NCI-H524 treated with DMSO at 0.1 percent for 48 hours (cell line): ENCODE measurements at places on chromosomes 16 and 17.
A peak's percentile ranks its signal among the peaks of the same experiment; 100 is the strongest.

DNA sequence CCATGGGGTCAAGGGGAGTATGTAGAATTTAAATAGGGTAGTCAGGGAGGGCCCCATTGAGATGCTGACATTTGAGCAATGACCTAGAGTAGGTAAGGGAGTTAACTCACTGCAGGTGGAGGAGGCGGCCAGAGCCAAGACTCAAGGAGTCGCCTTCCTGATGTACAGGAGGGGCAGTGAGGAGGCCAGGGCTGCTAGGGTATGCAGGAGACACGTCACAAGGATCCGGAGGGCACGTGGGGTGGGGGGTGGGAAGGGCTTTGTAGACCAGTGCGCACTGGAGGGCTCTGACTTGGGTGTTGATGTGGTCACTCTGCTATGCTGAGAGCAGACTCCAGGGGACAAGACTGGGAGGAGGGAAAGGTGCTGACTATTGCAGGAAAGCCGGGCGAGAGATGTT lies 37.5 kb downstream of the SPECC1 start:
- DNase-seq, result no peak

GRCh38 chr16:82960918-82961317 lies 334.1 kb downstream of the CDH13 start:
- no peak for DNase-seq

DNA sequence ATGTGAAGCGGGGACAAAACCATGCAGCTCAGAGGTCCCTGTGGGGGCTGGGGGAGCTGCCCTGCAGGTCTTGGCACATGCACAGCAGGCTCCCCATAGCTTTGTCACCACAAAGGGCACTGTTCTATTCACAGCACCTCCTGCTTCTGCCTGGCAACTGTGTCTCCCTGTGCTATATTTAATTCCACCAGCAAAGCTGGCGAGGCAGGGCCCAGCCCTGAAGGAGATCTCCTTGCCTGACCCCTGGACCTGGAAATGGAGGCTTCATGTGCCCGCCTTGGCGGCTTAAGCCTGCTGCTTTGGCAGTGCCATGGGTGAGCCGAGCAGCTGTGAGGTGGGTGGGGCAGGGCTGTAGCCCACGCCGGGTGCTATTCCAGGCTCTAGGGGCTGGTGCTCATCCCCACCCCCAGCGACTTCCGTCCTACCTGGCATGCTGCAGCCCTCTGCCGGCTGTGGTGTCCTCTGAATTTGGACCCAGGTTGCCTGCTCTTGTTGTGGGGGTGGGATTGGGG lies 6.8 kb downstream of the LDHD start:
- DNase-seq, result peak; percentile 16

DNA sequence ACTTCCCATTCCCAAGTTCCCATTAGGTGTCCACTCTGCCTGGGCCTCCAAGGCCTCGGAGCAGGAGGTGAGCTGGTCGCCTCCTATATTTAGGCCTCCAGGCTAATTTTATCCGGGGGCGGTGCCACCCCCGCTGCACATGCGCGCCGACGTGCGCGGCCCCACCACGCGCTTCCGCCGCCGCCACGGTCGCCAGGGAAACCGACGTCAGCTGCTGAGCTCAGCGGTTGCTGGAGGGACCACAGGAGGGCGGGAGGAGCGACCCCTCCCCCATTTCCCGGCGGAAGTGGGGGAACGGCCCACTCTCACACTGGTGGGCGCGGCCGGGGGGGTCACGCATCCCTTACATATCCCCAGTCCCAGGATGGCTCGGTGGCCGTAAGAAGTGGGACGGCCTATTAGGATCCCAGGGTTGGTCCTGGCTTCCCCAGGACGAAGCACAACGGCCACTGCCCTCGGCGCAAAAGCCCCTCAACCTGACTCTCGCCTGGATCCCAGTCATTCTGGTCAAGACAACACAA lies 1.0 kb downstream of the PER1 start:
- DNase-seq, result no peak

- no peak for DNase-seq
These were observed 164.2 kb downstream of the CNTNAP4 start for GRCh38 chr16:76441391-76441790.

DNA sequence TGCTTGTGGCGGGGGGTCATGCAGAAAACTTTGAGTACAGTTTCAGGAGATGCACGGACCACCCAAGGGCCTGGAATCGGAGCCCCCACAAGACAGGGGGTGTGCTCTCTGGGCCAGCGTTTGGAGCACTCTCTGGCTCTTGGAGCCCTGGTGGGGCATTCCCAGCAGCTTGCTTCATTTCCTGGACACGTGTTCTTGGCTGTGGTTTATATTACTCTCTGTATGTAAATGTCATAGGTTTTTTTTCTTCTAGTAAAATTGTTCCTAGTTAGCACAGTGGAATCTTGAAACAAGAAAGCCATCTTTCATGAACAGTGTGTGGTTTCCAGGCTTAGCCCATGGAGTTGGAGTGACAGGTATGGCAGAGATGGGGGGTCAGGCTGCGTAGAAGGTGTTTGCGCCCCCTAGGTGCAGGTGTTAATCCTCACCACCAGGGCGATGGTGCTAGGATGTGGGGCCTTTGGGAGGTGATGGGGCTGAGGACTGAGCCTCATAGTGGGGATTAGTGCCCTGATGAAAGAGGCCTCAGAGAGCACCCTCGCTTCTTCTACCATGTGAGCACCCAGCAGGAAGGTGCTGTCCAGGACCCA lies 79.8 kb downstream of the JPH3 start:
- no peak for DNase-seq

DNA sequence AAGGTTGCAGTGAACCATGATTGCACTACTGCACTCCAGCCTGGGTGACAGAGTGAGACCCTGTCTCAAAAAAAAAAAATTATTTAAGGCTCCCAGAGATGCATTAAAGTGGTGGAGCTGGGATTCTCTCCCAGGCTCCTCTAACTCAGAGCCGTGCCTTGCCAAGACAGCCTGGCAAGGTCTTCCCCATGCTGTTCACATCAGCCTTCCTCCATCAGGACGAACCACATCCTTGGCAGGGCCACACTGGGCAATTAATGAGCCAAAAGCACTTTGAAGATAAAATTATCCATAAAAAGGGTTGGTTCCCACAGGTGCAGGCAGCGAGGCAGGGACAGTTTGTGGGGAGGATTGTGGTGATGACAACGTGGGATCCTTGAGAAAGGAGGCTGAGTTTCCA lies 19.8 kb upstream of the BBS2 start:
- DNase-seq, result no peak

DNA sequence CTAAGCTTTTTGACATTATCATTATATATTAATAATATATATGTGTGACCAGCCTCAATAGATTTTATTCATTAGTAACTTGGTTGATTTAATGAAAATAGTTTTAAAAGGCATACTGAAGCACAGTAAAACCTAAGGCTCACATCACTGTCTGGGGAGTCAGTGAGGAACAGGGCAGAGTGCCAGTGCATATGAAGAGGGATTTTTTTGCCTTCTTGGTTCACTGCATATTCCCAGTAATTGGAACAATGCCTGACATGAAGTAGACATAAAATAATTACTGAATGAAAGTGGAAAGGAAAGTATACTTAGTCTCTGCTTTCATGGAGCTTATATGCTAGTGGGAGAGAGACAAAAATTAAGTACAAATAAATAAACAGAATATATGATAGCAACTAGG lies 81.1 kb downstream of the FTO start:
- DNase-seq, result no peak

DNA sequence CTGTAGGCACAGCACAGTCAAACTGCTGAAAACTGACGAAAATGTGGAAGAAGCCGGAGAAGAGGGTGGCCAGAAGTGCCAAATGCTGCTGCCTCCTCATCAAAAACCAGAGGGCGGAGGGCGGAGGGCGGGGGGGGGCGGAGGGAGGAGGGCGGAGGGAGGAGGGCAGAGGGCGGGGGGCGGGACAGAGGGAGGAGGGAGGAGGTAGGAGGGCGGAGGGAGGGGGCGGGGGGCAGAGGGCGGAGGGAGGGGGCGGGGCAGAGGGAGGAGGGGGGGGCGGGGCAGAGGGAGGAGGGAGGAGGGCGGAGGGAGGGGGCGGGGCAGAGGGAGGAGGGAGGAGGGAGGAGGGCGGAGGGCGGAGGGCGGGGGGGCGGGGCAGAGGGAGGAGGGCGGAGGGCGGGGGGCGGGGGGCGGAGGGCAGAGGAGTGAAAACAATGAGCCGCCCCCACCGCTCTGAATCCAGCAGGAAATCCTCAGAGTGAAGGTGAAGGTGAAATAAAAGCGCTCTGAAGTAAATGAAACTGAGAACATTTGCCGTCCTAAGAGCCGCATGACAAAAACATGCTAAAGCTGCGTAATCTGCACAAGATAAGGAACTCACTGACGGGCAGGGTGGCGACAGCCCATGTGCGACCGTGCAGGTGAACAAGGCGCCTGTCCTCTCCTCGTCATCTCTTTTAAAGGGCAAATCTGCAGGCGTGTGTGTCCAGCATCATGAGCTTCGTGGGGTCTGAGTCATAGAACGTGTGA lies 22.6 kb upstream of the CBFA2T3 start:
- DNase-seq, result no peak

- no peak for DNase-seq
These were observed 10.2 kb downstream of the DPEP1 start for GRCh38 chr16:89623511-89624261.

DNA sequence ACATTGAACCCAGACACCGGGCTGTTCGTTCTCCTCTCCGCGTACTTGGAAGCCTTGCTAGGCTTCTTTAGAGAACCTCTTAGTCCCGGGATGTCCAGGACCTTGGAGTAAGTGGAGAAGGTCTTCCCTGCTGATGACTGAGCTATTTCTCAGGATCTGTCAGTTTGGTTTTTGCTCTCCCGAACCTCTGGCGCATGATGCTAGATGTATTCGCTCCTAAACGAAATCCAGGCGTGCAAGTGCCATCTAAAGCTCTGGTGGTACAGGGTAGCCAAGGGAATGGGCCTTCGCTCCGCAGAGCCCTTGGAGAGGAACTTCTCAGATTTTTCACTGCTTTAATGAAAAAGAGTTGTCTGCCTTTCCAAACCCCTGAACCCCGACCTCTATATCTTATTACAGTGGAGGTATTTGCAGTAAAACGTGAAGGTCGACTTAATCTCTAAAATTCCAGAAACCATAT lies 547 bp downstream of the VMP1 start:
- no peak for DNase-seq

GRCh38 chr17:41404024-41404671 lies 6.7 kb upstream of the KRT31 start:
- DNase-seq, result no peak

GRCh38 chr16:3086596-3087242 lies 12.4 kb downstream of the ZSCAN10 start:
- DNase-seq, result no peak

DNA sequence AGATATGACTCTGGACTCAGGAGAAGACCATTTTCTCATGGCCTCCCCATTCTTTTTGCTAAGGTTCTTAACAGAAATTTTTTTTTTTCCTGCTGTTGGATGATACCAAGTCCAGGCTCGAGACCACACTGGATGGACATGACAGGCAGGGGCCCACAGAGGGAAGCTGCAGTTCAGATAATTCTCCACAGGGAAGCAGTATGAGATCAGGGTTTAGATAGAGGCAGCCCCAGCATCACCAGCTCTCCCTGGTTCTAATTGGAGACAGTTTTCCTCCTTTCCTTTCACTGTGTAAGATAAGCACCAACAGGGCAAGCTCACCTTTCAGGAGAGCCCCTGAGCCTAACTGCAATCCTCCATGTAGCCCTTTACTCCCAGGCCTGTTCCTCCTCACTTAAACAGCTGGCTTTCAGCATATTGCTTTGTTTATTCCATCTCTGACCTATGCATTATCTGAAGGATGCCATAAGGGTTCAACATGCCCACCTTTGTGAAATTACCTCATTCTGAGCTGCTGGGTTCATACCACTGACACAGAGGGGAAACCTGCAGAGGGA lies 108.1 kb downstream of the SNX11 start:
- DNase-seq, result no peak

- DNase-seq, result peak; percentile 69
These were observed 80.0 kb upstream of the NKD1 start for GRCh38 chr16:50467943-50468748.

GRCh38 chr17:36066365-36066985 lies 2.4 kb downstream of the CCL18 start:
- no peak for DNase-seq

DNA sequence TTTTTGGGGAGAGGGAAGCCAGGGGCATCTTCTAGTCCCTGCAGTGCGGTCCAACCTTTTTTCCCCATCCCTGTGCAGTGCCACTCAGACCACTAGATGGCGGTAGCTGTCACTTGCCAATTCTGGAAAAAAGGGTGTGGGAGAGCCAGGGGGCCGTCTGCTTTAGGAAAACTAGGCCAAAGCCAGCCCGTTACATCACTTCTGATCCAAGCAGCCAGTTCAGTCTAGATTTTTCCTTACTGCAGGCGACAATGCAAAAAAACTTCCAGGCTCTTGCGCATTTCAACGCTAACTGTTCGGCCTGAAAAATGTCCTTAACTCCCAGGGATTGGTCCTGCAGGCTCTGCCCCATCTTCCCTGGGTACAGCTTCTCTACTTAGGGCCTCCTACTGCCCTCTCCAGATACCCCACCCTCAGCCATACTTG lies 69.2 kb upstream of the CES5A start:
- no peak for DNase-seq

DNA sequence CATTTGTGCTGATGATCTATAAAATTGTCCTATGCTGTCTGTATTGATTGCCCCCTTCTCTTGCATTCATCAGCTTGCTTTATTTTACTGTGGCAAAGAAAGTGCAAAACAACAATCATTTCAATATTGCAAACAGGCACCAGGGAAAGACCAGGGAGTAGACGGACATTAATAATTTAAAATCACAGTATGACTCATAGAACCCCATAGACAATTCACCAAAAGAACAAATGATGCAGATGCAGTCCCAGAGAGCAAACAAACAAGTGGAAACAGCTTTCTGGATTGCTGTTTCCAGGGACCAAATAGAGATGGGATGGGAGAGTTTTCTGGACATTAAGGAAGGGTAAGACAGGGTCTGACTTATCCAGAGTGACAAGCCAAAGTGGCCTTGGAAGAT lies 70.1 kb downstream of the ABCC12 start:
- no peak for DNase-seq

DNA sequence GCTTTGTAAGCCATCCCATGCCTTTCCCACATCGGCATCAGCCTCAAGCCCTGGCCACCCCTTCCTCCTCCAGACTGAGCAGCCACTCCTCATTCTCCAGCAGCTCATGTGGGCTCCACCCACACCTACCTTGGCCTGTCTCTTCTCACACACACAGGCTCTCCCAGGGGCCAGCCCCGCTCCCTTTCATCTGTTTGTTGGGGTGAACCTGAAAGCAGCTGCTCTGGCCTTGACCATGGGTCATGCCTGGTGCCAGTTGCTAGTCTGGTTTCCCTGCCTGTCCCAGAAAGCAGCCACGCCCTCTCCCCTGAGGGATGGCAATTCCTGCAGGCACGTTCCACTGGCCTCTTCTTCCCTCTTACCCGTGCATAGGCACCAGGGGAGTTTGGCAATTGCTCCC lies 11.4 kb upstream of the TMEM238L start:
- DNase-seq, result no peak

GRCh38 chr17:7858522-7858810 lies 663 bp downstream of the CYB5D1 start:
- DNase-seq, result no peak

DNA sequence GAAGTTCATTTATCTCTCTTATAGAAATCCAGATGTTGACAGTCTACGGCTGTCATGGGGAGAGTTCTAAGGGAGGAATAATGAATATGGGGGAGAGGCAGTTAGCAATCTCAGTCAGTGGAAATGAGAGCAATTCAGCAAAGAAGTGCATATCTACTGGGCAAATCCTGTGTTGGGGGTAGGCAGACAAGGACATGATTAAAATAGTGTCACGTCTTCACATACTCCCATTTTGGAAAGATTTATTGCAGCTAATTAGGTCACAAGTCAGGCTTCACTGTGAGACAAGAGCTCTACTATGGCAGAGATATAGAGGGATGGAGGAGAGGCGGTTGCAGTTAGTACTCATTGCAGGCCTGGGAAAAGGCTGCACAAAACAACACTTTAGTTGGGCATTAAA lies 29.8 kb downstream of the LRRC36 start:
- no peak for DNase-seq
